Endothelial cell (in vitro differentiated cells): ENCODE measurements at places on chromosomes 6 and 20. TPM values are rescaled to one million over a fixed set of nuclear protein-coding genes. Genes with fewer than 3 reads are reported as not detected.

GRCh38 chr6:87279196-87279595, 43.2 kb upstream of the SMIM8 start:
- no peaks in the 10 kb centered on the region for H3K27me3 ChIP-seq
- H3K4me1 ChIP-seq = no peaks in the 10 kb centered on the region
- H3K27ac ChIP-seq = no peak overlapping the region
- no peak for DNase-seq

Gene GPR6
- not detected for total RNA-seq

DNA sequence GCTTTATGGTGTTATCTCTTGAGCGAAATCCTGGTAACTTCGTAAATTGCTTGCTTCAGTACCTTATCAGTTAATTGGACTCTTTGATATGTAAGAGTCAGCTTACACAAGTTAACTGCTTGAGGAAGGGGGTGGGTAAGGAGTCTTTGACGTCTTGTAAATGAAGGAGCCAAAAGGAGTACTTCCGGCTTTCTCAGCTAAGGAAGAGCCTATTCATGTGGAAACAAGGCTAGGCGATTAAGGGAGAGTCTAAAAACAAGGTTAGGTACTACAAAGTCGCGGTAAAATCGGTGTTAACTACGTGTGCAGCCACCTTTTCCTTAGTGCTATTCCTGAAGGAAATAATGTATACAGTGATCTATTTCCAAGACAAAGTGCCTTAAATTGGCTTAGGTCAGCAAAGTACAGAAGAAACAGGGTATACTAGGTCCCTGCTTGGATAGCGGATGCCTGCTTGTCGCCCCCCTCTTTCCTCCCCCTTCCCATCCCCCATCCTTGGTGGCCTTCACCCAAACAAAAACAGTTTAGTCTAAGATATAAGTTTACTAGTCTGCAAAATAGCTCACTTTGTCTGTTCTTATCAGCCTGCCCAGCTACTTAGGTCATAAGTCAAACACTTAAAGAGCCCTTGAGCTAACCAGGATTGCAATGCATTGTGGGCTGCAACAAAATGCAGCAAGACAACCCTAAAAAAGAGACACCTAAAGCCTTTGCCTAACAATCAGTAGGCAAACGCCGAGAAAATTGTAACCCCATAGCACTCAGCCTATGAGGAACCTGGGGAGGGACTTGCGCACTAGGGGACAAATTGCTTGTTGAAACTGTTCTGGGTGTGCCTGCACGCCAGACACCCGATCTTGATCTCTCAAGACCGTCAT, 147.3 kb downstream of the TRIM27 start:
- H3K4me3 ChIP-seq = peak overlapping the region; percentile 49
- DNase-seq = no peak
- H3K27ac ChIP-seq = no peak overlapping the region
- H3K36me3 ChIP-seq = no peaks in the 10 kb centered on the region

- no peaks in the 10 kb centered on the region for H3K36me3 ChIP-seq
- H3K4me3 ChIP-seq = no peak overlapping the region
- peaks cover 2% of the 10 kb centered on the region for H3K27me3 ChIP-seq
- no peak for DNase-seq
- H3K4me1 ChIP-seq = no peaks in the 10 kb centered on the region
Observed at GRCh38 chr6:69887714-69888345, 21.5 kb downstream of the COL19A1 start.

DNA sequence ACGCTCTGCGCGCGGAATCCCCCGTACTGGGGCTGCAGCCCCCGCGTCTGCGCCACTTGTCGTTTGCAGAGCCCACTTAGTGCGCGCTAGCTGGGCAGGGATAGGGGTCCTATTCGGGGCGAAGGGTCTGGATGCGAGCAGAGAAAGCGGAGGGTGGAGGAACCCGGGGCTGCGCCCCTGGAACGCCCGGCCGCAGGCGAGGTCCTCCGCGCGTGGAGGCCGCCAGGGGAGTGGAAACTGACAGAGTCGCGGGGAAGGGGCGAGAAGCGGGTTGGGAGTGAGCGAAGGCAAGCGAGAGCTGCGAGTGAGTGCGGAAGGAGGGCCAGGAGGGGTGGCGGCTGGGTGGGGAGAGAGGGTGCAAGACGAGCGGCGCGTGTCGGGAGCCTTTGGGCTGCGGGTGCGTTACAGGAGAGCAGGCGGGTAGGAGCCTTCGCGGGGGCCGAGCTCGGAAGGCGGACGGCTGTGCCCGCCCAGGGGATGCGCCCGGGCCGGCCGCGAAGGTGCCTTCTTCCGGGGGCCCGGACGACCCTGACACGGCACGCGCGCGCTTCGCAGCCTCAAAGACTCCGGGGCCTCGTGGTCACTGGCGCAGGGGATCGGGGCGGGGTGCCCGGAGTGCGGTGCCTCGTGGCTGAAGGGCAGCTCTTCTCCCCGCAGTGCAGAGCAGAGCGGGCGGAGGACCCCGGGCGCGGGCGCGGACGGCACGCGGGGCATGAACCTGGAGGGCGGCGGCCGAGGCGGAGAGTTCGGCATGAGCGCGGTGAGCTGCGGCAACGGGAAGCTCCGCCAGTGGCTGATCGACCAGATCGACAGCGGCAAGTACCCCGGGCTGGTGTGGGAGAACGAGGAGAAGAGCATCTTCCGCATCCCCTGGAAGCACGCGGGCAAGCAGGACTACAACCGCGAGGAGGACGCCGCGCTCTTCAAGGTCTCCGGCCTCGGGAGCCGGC, 1.2 kb downstream of the IRF4 start:
- H3K4me3 ChIP-seq = no peak overlapping the region
- H3K36me3 ChIP-seq = peaks cover 9% of the 10 kb centered on the region
- peaks cover 11% of the 10 kb centered on the region for H3K4me1 ChIP-seq
- peak; percentile 26 for DNase-seq
- no peak overlapping the region for H3K27ac ChIP-seq

GRCh38 chr6:32890831-32891230, 36.8 kb downstream of the PSMB9 start:
- no peak overlapping the region for H3K27ac ChIP-seq
- peaks cover 5% of the 10 kb centered on the region for H3K27me3 ChIP-seq
- DNase-seq = no peak
- H3K4me3 ChIP-seq = no peak overlapping the region
- H3K36me3 ChIP-seq = no peaks in the 10 kb centered on the region

GRCh38 chr6:8335381-8335780, 100.0 kb downstream of the SLC35B3 start:
- H3K4me1 ChIP-seq = no peaks in the 10 kb centered on the region
- H3K4me3 ChIP-seq = no peak overlapping the region
- no peaks in the 10 kb centered on the region for H3K36me3 ChIP-seq
- no peaks in the 10 kb centered on the region for H3K27me3 ChIP-seq

Gene TUBB1
- not detected for total RNA-seq

Gene RAET1L
- not detected for total RNA-seq

DNA sequence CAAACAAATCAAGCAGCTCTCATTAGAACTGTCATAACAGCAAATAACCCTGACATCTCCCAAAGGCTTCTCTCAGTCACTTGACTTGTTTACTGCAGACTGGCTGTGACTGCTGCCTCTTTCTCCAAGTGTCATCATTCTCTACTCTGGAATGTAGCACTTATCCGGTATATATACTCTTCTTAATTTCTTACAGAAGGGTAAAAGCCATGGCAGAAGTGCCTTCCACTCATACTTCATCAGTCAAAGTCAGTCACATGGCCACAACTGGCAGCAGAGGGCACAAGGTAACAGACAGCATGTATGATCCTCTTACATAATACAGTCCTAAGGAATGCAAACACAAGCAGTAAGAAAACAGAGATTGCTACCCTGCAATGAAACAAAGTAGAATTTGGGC, 9.3 kb downstream of the NAPB start:
- H3K4me3 ChIP-seq = no peak overlapping the region
- no peak overlapping the region for H3K27ac ChIP-seq
- no peak for DNase-seq

DNA sequence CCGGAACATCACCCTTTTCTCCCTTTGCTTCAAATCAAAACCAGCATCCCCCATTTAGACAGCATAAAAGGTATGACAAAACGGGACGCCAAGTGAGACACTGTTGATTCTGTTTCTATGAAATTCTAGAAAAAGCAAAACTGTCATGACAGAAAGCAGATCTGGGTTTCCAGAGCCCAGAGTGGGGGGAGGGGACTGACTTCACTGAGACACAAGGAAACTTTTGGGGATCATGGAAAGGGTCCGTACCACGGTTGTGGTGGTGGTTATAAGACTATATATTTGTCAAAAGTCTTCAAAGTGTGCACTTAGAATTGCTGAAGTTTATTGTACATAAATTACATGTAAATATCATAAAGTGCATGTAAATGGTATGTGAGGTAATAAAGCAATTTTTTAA, 82.6 kb downstream of the SLC22A3 start:
- H3K27me3 ChIP-seq = no peaks in the 10 kb centered on the region
- no peak overlapping the region for H3K27ac ChIP-seq
- no peak overlapping the region for H3K4me3 ChIP-seq

- no peaks in the 10 kb centered on the region for H3K36me3 ChIP-seq
- H3K4me1 ChIP-seq = peaks cover 9% of the 10 kb centered on the region
- no peak overlapping the region for H3K27ac ChIP-seq
Observed at GRCh38 chr6:71602385-71603007, 283.9 kb upstream of the RIMS1 start.

- peaks cover 6% of the 10 kb centered on the region for H3K27me3 ChIP-seq
- no peak overlapping the region for H3K4me3 ChIP-seq
- no peak for DNase-seq
- H3K4me1 ChIP-seq = peaks cover 55% of the 10 kb centered on the region
Observed at GRCh38 chr6:56659721-56660380, 17.2 kb upstream of the DST start.

DNA sequence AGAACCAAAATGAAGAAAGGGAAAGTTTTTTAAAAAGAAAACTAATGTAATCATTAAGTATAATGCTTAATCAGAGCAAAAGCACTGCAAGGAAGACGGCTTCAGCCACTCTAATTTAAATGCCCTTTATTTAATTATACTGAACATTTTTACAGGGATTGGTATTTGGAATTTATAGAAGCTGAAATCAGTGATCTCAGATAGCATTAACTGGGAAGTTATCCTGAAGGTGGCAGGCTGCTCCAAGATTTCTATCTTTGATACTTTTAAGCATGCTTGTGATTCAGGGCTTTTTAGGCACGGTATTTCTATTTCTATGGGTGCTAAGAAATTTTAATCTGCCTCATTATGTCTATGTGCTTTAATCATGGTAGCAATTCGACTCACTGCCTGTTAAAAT, 1.3 kb upstream of the NDUFAF4 start:
- H3K36me3 ChIP-seq = no peaks in the 10 kb centered on the region
- peak overlapping the region; percentile 89 for H3K4me3 ChIP-seq
- peaks cover 3% of the 10 kb centered on the region for H3K27me3 ChIP-seq
- DNase-seq = peak; percentile 11

DNA sequence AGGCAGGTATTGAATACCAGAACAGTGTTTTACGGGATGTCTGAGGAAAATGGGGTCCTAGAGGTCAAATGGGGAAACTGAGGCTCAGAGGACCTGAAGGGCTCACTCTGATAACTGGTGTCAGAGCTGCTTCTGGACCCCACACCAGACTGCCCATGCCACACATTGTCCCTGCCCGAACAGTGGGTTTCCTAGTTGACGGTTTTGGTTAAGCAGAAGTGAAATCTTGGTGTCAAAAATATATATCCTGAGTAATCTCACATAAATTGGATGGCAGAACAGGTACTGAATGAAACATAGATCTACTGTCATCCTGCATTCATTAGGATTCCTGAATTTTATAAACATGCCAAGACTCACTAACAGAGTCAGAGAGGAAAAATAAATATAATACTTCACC, 16.3 kb downstream of the NOX3 start:
- H3K4me1 ChIP-seq = no peaks in the 10 kb centered on the region
- H3K27ac ChIP-seq = no peak overlapping the region
- no peaks in the 10 kb centered on the region for H3K36me3 ChIP-seq
- no peak for DNase-seq

Gene SLPI
- 0.82 TPM for total RNA-seq

Gene FILIP1
- 32.0 TPM for total RNA-seq

DNA sequence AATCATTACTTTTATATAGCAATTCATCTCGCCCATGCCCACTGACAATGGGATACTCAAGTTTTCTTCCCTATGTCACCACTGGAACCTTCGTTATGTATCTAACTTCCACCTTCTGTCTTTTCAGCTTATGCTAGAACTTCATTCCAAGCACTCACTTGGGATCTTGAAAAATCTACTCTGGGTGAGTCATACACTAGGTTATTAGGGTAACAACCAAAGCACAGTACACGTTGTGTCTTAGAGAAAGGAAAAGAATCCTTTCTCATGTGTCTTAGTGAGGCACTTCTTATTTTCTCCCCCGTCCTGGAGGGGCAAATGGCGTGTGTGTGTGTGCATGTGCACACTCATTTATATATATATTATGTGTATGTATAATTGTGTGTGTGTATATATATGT, 18.3 kb upstream of the FAM162B start:
- H3K27ac ChIP-seq = no peak overlapping the region
- H3K4me3 ChIP-seq = no peak overlapping the region
- H3K27me3 ChIP-seq = no peaks in the 10 kb centered on the region
- DNase-seq = no peak
- H3K4me1 ChIP-seq = no peaks in the 10 kb centered on the region
- no peaks in the 10 kb centered on the region for H3K36me3 ChIP-seq

- no peaks in the 10 kb centered on the region for H3K4me1 ChIP-seq
- no peaks in the 10 kb centered on the region for H3K27me3 ChIP-seq
- no peak overlapping the region for H3K27ac ChIP-seq
- no peak for DNase-seq
- H3K36me3 ChIP-seq = no peaks in the 10 kb centered on the region
Observed at GRCh38 chr6:144715344-144715743, 430.2 kb downstream of the UTRN start.

Gene HUS1B
- 0.72 TPM for total RNA-seq

GRCh38 chr6:44257025-44257752, at the start of gene SLC35B2:
TSS of gene SLC35B2 (minus strand) at chr6:44257528. CDS start at chr6:44257410, 118 bp downstream.
- H3K4me1 ChIP-seq = peaks cover 37% of the 10 kb centered on the region
- H3K36me3 ChIP-seq = peaks cover 54% of the 10 kb centered on the region
- peak; percentile 69 for DNase-seq
- peak within 1 kb of the TSS; percentile 90 for H3K27ac ChIP-seq
- peaks cover 14% of the 10 kb centered on the region for H3K27me3 ChIP-seq

- H3K27ac ChIP-seq = no peak overlapping the region
- peaks cover 1% of the 10 kb centered on the region for H3K27me3 ChIP-seq
- H3K36me3 ChIP-seq = no peaks in the 10 kb centered on the region
- no peak for DNase-seq
- H3K4me3 ChIP-seq = no peak overlapping the region
Observed at GRCh38 chr6:33990061-33990541, 155.8 kb downstream of the GRM4 start.
